ENCODE measurements at places on chromosomes 11 and 22. TPM values are rescaled to one million over a fixed set of nuclear protein-coding genes. Genes with fewer than 3 reads are reported as not detected.

- H3K4me3 ChIP-seq, result peak overlapping the region; percentile 55
- peaks cover 3% of the 10 kb centered on the region for H3K27me3 ChIP-seq
- no peaks in the 10 kb centered on the region for H3K36me3 ChIP-seq
- peak overlapping the region; percentile 85 for H3K27ac ChIP-seq
These were observed 483 bp upstream of the ABTB2 start for GRCh38 chr11:34358258-34358727.

- no peaks in the 10 kb centered on the region for H3K4me1 ChIP-seq
- no peak overlapping the region for H3K4me3 ChIP-seq
- no peaks in the 10 kb centered on the region for H3K27me3 ChIP-seq
- peaks cover 5% of the 10 kb centered on the region for H3K36me3 ChIP-seq
- no peak for DNase-seq
These were observed 38.8 kb downstream of the OSBPL5 start for GRCh38 chr11:3126207-3126865.

- DNase-seq, result no peak
- no peak overlapping the region for H3K4me3 ChIP-seq
- H3K36me3 ChIP-seq, result no peaks in the 10 kb centered on the region
- no peaks in the 10 kb centered on the region for H3K4me1 ChIP-seq
These were observed 3.6 kb downstream of the SYNGR1 start for GRCh38 chr22:39353346-39353745.

- no peaks in the 10 kb centered on the region for H3K4me1 ChIP-seq
- no peak for DNase-seq
- no peaks in the 10 kb centered on the region for H3K27me3 ChIP-seq
These were observed 23.6 kb downstream of the CBL start for GRCh38 chr11:119229741-119230140.

OVOL1 gene
- not detected for total RNA-seq
